Cortex of kidney (tissue), 1 donor: ENCODE measurements at places on chromosomes 4 and X.

DNA sequence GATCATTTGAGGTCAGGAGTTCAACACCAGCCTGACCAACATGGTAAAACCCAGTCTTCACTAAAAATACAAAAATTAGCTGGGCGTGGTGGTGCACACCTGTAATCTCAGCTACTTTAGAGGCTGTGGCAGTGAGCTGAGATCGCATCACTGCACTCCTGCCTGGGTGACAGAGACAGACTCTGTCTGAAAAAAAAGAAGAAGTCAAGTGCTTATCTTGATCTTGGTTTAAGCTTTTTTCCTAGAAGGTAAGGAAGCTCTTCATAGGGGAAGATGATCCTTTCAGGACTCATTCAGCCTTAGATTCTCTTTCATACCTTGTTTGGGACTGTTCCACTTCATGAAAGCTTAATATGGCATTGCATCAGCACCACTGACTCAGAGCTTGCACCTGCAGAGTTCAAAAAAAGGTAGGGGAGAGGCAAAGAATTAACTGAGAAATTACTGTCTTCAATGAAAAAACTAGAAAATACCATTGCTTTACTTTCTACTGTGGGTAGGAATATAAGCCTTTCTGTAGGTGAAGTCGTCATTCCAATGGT is 70.8 kb upstream of the EPGN start:
- DNase-seq = no peak

DNA sequence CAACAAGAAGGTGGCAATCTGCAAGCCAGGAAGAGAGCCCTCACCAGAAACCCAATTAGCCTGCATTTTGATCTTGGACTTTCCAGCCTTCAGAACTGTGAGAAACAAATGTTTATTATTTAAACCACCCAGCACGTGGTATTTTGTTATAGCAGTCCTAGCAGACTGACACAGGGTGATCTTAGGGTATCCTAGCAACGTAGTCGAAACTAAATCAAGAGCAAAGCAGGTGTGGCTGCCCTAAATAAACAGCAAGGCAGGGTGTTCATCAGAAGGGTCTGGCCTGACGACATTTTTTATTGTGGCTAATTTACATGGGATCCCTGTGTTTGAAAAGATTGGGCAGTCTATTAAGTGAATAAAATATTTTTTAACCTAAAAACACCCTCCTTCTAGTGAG is 198.8 kb downstream of the VEGFC start:
- DNase-seq = no peak

- no peak for DNase-seq
Measured at GRCh38 chrX:148135738-148136137, 154.6 kb downstream of the FMR1NB start.

- DNase-seq = no peak
Measured at GRCh38 chr4:113447769-113448168, 313.8 kb downstream of the CAMK2D start.

DNA sequence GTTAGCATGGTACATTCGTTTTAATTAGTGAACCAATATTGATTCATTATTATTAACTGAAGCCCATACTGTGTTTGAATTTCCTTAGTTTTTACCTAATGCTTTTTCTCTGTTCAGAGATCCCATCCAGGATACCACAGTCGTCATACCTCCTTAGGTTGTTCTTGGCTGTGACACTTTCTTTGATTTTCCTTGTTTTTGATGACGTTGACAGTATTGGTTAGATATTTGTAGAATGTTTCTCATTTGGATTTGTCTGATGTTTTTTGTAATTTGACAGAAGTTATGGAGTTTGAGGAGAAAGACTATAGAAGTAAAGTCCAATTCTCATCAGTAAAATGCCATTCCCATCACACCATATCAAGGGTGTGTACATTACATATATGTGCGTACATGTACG is 16.2 kb upstream of the RAP2C start:
- DNase-seq = no peak

DNA sequence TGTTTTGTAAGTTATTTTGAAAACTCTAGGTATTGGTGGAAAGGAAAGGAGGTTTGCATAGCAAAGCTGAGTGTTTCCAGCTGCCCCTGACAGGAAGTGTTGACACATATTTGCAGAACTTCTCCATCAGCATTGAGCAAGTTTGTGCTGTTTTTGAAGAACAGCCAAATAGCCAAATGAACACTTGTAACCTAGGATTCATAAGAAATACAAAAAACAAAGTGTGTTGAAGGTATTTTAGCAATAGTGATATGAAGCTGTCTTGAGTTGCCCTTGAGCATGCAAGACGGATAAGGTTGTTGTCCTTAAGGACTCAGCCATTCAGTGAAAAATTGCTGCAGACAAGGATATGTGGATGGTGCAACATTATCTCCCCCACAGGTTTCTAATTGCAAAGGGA is 68.3 kb upstream of the PGM2 start:
- no peak for DNase-seq

GRCh38 chr4:147094238-147094637 is 148.6 kb upstream of the TTC29 start:
- DNase-seq = no peak

- no peak for DNase-seq
Measured at GRCh38 chr4:124179506-124180186, 532.9 kb downstream of the ANKRD50 start.

GRCh38 chr4:102263024-102263787 is 82.1 kb downstream of the SLC39A8 start:
- no peak for DNase-seq

DNA sequence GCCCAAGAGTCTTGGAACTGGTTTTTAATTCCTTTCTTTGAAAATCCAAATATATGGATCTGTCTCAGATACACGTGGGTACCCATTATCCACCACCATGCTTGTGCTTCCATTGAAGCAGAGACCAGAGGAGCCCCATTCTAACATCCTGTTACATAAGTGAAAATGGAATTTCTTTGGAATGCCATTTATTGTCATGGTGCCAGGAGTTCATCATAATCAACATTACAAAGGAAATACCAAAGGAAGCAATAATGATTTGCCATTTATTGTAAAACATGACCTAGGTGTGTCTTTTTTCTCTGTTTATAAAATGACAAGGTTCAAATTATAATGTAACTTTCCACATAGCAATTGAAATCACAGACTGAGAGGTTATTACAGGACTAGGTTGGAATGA is 61.7 kb downstream of the PALLD start:
- DNase-seq = no peak

GRCh38 chrX:34629572-34629971 is 27.5 kb downstream of the TMEM47 start:
- no peak for DNase-seq

- DNase-seq = no peak
Measured at GRCh38 chrX:137313627-137314026, 252.3 kb upstream of the ZIC3 start.

- DNase-seq = no peak
Measured at GRCh38 chr4:112908511-112908910, 140.9 kb upstream of the ANK2 start.

- DNase-seq = no peak
Measured at GRCh38 chr4:111641813-111642579, 503.3 kb upstream of the FAM241A start.

DNA sequence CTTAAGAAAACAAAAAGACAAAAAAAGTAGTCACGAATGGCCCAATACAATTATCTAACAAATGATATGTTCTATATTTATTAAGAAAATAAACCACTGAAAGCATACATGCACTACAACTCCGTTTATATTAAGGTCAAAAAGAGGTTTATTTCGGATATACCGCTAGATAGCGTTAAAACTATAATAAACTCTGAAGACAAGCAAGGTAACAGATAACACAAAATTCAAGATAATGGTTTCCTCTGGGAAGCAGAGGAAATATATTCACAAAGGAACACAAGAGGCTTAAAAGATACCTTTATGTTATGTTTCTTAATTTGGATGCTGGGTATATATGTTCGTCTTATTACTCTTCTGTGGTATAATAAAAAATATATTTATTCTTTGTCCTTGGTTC is 4.7 kb upstream of the FAM200B start:
- no peak for DNase-seq

GRCh38 chr4:76952656-76953582 is 3.4 kb downstream of the SEPTIN11 start:
- no peak for DNase-seq

GRCh38 chrX:133813971-133814370 is 171.4 kb downstream of the GPC3 start:
- DNase-seq = no peak

GRCh38 chrX:3791449-3791848 is 78.0 kb upstream of the PRKX start:
- no peak for DNase-seq

DNA sequence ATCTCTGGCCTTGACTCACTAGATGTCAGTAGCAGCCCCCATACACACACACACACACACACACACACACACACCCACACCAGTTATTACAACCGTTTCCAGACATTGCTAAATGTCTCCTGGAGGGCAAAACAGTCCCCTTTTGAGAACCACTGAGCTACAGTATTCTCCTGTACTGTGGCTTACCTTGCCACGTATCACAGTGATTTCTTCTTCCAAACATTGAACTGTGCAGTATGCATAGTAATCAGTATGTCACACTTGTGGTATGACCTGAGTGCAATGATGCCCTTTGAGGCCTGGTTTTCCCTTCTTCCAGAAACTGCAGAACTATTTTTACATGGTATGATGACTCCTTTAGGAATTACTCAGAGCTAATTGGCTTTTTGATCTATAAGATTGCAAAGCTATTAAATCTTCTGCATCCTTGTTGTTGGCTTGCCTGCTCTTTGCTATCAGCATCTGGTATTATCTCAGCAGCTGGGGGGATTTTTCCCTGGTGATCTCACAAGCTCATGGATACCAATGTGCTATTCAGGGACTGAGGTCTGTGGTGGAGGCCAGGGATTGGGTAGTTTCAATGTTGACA is 3.6 kb upstream of the THOC2 start:
- DNase-seq = no peak

DNA sequence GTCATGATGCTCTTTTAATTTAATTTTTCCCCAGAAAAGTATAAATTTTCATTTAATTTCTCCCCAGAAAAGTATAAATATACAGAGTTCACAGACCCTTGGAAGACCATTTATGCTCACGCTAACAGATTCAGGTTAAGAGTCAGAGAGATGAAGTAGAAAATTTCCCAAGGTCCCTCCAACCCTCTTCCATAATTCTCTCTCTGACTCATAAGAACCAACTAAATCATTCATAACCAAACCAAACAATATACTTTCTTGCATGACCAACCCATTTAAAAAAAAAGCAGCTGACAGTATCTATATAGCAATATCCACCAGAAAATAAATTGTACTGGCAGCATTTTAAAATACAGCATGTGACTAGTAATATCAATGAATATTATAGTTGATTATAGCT is 3.9 kb downstream of the KLHL8 start:
- no peak for DNase-seq

DNA sequence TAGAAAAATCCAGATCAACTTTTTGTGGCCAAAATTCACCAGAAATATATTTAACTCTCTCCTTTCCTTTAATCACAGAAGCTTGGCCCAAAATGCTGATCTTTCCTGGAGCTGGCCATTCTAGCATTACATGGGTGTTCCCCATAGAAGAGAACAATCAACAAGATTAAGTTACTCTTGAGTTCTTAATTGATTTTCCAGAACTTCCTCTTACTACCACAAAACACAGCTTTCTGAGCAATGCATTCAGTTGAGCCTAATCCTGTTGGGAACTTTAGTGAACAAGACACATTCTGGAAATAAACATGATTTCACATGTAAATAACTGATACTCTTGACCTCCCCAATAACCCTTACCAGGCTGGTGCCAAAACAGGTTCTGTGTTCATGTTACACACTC is 45.4 kb upstream of the STIM2 start:
- no peak for DNase-seq

GRCh38 chrX:12867685-12868084 is 813 bp downstream of the TLR7 start:
- no peak for DNase-seq

GRCh38 chr4:187075514-187075913 is 351.9 kb upstream of the FAT1 start:
- DNase-seq = no peak

- DNase-seq = no peak
Measured at GRCh38 chrX:21503593-21503992, 129.4 kb downstream of the CNKSR2 start.

- no peak for DNase-seq
Measured at GRCh38 chr4:69124941-69125340, 28.7 kb downstream of the UGT2B7 start.
